ENCODE measurements at places on chromosomes 1 and 21.

DNA sequence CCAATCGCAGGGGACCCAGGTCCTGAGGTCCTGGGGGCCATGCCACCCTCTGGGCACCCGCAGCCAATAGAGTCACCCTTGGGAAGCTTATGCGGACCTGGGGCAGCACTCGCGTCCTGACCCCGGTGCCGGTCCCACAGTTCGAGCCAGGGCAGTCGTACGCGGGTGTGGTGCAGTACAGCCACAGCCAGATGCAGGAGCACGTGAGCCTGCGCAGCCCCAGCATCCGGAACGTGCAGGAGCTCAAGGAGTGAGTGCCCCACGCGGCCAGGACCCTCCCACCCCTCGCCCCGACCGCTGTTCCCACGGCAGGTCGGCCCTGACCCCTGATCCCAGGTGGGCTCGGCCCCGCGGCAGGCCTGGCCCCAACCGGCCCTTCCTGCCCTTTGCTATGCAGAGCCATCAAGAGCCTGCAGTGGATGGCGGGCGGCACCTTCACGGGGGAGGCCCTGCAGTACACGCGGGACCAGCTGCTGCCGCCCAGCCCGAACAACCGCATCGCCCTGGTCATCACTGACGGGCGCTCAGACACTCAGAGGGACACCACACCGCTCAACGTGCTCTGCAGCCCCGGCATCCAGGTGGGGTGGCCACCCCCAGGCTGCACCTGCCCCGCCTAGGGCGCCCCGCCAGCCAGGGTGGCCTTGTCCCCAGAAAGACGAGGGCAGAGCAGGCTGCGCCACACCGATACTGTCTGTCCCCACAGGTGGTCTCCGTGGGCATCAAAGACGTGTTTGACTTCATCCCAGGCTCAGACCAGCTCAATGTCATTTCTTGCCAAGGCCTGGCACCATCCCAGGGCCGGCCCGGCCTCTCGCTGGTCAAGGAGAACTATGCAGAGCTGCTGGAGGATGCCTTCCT, 20.5 kb downstream of the COL6A1 start:
- no peak for DNase-seq

DNA sequence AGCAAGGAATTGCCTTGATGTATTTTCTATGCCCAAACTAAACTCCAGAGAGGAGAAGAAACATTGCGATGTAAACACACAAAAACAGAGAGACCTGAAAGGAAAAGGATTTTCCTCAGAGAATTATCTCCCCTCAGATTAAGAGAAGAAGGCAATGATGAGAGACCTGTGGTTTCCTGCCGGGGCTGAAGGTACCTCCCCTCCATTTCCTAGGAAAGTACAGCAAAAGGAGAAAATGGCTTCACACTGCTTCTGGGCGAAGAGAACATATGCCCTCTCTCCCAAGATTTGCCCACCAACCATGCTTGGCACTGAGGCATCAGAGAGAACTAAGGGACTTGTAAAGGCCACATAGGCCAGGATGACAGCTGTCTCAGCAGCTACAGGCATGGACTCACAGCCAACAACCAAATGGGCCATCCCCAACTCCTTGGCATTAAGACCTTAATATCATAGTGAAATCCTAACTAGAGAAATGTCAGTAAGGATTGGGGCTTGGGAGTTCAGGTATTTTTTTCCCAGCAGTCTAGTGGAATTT, 523.0 kb downstream of the PTPRC start:
- DNase-seq, result no peak

DNA sequence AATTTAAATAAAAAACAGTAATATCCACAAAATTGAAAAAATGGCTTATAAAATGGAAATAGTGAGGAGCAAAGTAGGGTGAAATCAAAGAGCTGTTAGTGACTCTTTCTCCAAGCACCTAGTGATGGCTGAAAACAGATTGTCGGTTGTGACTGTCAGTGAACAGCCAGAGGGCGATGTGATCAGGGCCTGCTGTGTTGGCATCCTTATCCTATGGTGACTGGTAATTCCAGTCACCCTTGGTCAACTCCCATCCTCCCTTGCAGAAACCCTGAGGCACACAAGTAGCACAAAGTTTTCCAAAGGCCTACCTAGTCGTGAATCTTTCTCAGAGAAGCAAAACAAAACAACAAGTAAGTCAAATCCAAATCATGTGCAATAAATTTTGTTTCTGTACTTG, 599.8 kb upstream of the CXADR start:
- no peak for DNase-seq

- no peak for DNase-seq
These were observed 3.3 kb upstream of the GJB3 start for GRCh38 chr1:34777519-34778321.

DNA sequence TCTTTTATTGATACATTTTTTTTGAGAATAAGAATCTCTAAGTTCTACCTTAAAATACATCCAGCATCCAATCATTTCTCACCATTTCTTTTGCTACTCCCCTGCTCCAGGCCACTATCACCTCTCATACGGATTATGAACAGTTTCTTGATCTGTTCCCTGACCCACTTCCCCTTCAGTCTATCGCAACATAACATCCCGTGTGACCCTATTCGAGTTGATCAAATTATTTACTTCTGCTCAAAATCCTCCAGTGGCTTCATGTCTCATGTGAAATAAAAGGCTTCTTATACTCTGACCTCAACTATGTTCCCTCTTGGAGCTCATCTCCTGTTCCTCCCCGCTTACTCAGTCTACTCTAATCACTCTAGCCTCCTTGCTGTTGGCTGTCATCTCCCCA, 5.2 kb downstream of the ALG14 start:
- no peak for DNase-seq

DNA sequence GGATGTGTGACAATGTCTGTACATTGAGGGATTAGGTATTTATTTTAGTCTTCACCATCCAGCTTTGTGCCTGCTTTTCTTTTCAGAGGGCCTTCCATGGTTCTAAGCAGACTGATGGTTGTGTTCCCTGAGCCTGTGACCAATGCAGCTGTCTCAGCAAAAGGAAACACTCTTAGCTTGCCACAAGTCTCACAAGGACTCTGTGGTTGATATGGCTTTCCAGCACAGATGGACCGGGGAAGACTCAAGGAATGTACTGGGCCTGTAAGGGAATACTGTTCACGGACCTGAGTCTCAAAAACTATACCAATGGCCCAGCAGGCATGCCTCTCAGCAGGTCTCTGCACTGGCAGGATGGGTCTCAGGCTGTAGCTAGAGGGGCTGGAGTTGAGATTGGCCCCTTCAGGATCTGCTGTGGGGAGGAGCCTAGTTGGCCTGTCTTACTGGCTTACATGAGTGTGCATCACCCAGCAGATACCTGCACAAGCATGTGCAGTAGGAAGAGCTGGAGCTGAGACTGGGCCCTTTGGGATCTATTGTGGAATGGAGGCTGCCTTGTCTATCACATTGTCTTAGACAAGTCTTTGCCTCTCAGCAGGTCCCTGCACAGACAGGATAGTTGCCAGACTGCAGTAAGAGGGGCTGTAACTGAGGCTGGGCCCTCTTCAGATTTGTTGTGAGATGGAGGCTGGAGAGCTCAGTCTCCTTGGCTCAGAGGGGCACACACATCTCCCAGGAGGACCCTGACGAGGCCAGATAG, 52.0 kb upstream of the PDC start:
- no peak for DNase-seq

- no peak for DNase-seq
These were observed 127.3 kb downstream of the CAMTA1 start for GRCh38 chr1:6912518-6912917.

DNA sequence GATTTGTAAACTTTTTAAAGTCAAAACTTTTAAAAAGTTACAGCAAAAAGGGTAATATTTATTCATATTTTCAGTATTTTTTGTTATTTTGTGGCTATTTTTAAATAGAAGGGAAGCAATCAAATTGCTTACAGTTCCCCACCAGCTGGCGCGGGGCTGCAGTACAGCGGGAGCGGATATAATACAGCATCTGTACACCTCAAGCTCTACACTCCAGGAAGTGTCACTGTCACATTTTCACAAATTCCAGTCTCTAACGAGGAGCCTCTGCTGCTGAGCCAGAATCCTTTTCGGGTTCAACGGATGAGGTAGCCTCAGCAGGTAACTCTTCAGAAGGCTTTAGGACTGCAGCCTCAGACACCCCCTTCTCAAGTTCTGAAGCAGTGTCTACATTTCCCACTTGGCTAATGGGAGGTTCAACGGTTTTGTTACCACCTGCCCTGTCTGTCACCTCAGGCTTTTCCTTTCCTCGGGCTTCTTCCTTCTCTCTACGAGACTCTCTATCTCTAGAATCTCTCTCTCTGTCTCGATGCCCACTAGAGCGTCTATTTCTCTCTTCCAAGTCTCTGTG, 11.7 kb downstream of the SOD1 start:
- DNase-seq, result no peak

DNA sequence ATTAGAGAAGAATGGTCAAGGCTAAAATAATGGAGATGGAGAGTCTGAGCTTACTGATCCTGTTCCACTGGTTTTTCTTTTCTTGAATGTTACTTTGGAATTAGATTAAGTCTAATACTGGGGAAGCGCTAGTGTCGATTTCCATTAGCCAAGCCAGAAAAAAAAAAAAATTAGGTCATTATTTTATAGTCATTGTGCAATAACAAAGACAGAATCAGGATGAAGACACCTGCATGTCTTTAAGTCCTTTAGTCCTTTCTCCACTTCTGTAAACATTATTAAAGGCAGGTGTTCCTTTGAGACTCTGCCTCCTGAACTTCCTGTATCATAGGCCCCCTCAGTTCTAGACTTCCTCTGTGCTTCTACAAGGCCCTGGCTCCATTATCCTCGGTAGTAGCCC, 42.8 kb downstream of the MYSM1 start:
- no peak for DNase-seq

DNA sequence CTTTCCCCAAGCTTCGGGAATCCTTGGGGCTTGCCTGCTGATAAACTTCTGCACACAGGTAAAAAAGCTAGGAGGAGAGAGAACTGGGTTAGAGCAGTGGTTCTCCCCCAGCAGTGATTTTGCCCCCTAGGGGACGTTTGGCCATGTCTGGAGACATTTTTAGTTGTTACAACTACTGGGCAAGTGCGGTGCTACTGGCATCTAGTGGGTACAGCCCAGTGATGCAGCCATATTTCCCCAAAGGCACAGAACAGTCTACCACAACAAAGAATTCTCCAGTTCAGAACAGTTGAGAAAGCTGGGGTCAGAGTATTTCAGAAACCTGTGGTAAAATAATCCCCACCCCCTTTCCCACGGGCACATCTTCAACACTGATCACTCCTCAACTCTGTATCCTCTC, 41.3 kb downstream of the LRRC71 start:
- DNase-seq, result no peak

- no peak for DNase-seq
These were observed 41.4 kb downstream of the TMCO4 start for GRCh38 chr1:19758227-19758830.

- no peak for DNase-seq
These were observed 135.5 kb downstream of the TGFBR3 start for GRCh38 chr1:91750398-91750996.

DNA sequence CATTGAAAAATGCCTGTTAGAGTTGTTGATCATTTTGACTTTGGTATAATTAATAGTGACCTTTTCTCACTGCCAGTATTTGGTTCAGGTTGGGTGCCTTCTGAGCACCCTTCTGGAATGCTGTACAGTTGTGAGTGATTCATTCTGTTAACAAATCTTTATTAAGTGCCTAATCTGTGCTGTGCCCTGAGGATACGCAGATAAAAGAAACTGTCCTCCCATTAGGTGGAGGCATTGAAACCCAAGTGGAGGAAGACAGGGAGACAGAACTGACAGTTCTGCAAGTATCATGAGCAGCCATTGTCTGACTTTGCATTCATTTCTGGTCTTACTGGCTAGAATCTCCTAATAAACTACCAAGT, 76.1 kb upstream of the ZNF326 start:
- no peak for DNase-seq

DNA sequence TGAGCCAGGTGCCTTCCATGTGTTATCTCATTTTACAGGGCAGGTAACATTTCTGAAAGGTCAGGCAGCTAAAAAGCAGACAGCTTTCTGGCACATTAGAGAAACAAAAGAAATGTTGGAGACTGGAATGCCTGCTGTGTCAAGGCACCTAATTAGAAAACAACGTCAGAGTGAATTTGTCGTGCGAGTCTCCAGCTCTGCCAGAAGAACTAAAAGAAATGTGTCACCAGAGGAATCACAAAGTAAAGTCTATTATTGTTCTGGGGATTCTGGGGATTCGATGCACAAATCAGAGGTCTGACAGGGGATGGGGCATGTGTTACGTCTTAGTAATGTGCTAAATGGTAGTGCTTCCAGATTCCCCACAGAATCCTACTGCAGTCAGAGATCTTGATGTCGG, 89.3 kb downstream of the EDEM3 start:
- no peak for DNase-seq

DNA sequence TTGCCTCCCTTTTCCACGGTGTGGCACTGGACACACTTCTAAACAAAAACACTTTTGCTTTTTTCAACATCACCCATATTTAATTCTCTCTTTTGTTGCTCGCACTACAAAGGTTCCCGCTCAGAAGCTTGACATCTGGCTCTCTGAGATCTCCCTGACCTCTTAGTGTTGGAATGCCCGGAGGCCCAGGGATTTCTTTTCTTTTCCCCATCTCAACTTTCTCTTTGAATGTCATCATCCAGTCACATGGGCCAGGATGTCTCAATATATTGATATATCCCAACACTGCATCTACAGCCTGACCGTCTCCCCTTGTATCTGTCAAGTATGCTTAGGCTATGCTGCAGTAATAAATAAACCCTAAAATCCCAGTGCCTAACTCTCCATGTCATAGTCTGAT, 54.3 kb upstream of the DESI2 start:
- no peak for DNase-seq

DNA sequence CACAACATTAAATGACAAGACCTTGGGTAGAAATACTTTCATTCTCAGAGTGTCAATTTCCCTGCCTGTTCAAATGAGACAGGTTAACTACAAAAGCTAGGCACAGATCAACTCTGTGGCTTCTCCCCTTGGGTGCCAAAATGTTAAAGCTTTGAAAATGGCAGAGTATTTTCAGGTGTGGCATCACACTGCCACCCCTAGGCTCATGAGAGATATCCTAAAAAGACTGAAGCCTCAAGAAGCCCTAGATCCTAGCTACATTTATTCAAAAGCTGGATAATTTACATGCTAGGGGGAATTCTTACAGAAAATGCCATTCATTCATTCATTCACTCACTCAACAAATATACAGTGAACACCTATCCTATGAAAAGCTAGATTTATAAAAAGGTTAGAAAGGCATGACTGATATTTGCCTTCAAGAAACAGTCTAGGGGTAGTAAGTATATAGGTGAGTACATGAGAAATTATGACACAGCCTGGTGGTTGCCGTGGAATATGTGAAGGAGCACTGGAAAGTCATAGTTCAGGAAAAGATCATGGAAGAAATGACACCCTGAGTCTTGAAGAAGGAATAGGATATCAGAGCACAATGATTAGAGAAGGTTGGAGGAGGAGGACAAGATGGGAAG, 15.9 kb upstream of the RAB4A start:
- peak; percentile 74 for DNase-seq

DNA sequence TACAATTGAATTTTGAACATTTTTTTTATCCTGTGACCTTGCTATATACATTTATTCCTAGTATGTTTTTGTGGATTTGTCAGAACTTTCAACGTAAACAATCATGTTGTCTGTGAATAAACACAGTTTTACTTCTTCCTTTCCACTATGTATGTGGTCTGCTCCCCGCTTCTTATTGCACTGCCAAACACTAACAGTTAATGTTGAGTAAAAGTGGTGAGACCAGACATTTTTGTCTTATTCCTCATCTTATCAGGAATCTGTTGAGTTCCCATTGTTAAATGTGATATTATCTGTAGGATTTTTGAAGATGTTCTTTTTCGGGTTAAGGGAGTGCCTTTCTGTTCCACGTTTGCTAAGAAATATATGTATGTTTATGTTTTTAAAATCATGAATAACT, 45.9 kb downstream of the CAMSAP2 start:
- no peak for DNase-seq

GRCh38 chr1:212062832-212063438, 27.4 kb downstream of the DTL start:
- DNase-seq, result peak; percentile 74
